Cerebellar nuclear complex (tissue), 1 donor: ENCODE measurements at places on chromosomes 16 and 17.

GRCh38 chr16:21719283-21719682 is 55.5 kb downstream of the OTOA start:
- DNase-seq, result no peak

DNA sequence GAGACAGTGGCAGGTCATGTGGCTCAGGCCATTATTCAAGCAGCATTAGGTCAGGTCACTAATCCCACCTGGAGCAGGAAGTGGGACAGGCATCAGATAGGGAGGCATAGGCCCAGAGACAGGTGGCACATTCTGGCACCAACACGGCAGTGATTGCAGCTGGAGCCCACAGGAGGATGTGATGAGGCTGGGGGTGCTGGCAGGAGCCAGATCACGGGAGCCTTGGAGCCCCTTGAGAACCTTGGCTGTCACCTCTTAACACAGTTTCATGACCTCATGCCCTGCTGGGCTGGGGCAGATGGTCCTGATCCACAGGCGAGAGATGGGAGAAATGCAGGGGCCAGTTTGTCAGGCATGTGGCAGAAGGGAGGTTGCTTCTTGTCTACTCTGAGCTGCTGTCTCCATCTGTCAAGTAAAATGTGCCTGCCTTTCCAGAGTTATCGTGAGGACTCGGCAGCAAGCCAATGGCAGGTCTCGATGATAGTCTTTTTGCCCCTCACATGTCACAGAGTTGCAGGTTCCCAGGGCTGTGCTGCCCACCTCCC is 109.6 kb downstream of the CLEC16A start:
- no peak for DNase-seq

- no peak for DNase-seq
Observed at GRCh38 chr17:28467456-28468025, 5.9 kb upstream of the SLC13A2 start.

DNA sequence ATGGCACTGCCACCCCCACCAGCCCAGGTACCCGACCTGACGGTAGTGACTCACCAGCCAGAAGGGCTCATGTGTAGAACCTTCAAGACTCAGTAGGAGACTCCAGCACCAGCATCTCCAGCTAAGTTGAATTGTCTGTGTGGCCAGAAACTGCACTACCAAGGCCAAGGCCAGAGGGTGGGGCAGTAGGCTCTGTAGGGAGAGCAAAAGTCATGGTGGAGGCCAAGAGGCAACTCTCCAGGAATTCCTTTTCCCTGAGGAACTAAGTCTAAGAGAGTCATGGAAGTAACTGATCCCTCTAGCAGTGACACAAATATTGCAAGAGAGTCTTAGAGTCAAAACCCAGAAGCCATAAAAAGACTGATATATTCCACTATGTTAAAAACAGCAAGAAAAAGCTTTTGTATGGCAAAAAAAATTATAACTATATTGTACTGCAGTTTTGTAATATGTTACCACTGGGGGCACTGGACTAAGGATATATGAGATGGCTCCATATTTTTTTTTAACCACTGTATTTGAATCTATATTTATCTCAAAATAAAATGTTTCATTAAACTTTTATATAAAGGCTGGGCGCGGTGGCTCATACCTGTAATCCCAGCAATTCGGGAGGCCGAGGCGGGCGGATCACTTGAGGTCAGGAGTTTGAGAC is 30.2 kb upstream of the GUCY2D start:
- no peak for DNase-seq

DNA sequence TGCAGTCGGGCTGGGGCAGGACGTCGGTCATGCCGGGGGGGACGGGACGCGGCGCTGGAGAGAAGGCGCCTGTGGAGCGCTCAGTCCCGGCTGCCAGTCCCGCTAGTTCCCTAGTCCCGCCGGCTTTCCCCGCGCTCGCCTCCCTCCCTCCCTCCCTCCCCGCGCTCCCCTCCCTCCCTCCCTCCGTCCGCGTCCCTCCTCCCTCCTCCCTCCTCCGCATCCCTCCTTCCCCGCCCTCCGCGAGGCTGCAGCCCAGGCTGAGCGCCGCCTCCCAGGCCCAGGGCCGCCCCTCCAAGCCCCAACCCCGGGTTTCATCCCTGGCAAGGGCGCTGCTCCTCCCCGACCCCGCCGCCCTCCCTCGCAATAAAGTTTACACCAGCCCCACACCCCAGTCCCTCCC is 34.8 kb downstream of the TIMM22 start:
- no peak for DNase-seq
